ENCODE measurements at places on chromosomes 2 and 18.

- no peak for DNase-seq
Observed at GRCh38 chr2:176493226-176493825, 224.1 kb downstream of the MTX2 start.

GRCh38 chr18:59549503-59550173 is 147.6 kb downstream of the CCBE1 start:
- no peak for DNase-seq

DNA sequence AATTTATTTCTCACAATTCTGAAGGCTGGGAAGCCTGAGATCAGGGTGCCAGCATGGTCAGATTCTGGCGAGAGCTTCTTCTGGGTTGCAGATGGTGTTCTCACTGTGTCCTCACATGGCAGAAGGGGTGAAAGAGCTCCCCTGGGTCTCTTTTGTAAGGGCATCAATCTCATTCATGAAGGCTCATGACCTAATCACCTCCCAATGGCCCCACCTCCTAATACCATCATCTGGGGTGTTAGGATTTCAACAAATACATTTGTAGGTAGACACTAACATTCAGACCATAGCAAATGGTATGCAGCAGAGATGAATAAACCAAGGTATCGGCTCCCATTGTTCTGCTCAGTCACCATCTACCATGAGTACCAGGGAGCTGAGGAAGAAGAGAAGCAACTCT is 32.7 kb downstream of the YPEL5 start:
- no peak for DNase-seq

DNA sequence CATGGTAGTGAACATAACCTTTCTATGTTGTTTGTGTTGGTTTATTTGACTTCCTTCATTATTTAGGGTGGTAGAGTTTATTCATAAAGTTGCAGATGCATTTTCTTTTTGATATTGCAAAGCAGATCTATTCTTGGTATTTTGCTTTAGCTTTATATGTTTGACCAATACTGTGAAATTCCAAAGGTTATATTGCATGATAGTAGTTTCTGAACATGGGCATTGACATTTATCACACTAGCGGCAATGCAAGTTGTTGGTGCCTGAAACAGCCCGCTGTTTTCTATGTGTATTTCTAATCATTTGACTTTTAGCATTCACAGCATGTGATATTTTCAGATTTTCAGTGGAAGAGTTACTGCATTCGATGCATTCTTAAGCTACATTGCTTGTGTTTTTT is 87.2 kb downstream of the ASXL3 start:
- no peak for DNase-seq

DNA sequence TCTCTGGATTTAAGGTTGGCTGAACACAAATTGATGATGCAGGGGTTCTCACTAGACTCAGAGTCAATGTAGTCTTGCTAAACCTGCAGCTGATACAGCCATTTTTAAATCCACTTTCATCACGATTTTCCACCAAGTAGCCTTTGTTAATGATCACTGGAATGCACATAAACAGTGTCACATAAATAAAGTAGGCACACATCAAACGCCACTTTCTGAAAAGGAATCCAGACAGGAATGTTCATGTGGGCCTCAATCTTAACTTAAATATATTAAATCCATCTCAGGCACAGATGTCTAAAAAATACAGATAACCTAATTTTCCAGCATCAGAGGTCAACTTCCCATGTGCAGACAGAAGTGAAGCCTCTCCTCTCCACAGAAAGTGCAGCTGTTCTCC is 58.3 kb downstream of the LAMA1 start:
- no peak for DNase-seq

DNA sequence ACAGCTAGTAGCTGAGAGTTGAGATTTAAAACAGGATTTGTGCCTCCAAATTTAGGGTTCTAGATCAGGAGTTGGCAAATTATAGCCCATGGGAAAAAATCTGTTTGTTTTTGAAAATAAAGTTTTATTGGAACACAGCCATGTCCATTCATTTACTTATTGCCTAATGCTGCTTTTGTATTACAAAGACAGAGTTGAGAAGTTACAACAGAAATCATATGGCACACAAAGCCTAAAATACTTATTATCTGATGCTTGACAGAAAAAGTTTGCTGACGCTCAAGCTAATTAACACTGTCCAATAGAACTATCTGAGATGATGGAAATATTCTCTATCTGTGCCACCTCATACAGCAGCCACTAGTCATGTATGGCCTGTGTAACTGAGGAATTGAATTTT is 229.1 kb upstream of the RASGRP3 start:
- DNase-seq, result no peak

- DNase-seq, result no peak
Observed at GRCh38 chr2:171436307-171436706, 2.3 kb downstream of the DCAF17 start.

GRCh38 chr18:76593843-76594242 is 98.8 kb upstream of the ZNF516 start:
- no peak for DNase-seq

- no peak for DNase-seq
Observed at GRCh38 chr2:195122653-195123052, 534.4 kb upstream of the SLC39A10 start.

GRCh38 chr2:95029898-95030341 is 4.4 kb downstream of the MAL start:
- DNase-seq, result no peak

GRCh38 chr2:18506883-18507509 is 53.5 kb downstream of the RDH14 start:
- DNase-seq, result no peak

DNA sequence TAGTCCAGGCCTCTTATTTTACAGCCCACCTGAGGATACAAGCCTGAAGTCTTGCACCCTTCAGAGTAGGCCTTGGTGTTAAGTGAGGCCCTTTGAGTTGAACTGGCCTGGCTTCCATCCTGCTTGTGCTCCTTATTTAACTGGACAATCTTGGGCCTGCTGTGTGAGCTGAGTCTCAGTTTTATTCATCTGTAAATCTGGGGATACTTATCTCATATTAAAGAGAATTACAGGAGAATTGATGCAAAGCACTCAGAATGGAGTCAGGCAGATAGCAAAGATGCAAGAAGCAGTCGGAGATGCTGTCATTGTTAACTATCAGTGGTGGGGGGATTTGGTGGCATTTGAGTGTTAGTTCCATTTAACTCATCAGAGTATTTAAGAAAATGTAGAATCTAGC is 36.8 kb downstream of the MFSD6 start:
- no peak for DNase-seq

DNA sequence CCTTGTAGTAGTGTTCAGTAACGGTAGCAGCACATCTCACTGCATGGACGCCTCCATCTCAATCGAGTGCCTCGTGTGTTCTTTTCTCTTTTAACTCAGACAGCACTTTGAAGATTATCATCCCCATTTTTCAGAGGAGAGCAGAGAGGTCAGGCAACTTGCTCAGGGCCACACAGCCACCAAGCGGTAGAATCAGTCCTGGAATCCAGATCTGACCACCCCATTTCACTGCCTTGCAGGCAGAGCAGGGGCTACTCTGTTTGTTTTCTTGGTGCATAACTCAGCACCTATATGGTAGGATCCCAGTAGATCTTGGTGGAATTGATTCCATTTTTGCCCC is 129.5 kb downstream of the SMAD7 start:
- no peak for DNase-seq

DNA sequence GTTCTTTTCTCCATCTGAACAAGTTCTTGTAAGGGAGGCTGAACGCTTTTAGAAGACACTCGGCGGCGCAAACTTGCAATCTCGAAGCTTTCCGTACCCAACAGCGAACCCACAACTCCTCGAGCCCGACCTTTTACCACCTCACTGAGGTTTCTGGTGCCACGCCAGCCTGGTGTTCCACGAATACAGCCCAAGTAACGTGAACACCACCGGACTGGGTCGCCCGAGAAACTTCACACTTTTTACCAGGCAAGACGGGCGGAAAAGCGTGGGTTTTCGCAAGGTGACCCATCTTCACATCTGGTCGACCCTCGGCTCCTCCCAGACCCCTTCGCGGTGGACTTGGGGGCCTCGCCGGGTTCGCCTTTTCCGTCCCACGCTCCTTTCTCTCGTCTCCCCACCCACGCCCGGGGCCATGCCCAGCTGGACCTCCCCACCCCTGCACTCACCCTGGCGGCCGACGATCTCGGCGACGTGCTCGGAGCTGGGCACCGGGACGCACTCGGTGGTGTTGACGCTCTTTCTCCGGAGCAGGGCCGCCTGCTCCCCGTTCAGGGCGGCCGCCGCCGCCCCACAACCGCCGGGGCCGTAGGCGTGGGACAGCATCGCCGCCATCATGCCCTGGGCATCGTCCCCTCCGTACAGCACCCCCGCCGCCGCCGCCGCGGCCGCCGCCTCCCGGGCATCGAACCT is 1.2 kb downstream of the MEX3C start:
- no peak for DNase-seq

DNA sequence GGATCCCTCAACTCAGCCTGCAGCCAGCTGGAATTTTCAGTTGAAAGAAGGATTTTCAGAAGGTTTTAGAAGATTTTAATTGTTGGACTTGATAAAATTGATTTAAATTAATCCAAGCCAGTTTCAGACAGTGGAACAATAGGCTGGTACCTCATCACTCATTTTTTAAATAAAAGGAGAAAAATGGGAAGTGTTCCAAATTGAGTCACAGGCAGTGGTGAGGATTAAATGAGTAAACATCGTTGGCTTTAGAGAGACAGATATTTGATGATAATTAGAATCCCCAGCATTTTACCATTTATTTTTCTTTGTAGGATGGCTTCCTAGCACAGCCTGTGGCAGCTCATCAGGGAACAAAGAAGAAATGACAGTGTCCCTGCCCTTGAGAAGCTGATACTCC is 7.4 kb downstream of the CXCR4 start:
- DNase-seq, result no peak

- DNase-seq, result no peak
Observed at GRCh38 chr18:45251236-45251635, 364.0 kb upstream of the SLC14A2 start.

- DNase-seq, result no peak
Observed at GRCh38 chr2:27000995-27001394, 30.6 kb downstream of the MAPRE3 start.

GRCh38 chr2:159042115-159042850 is 73.8 kb downstream of the TANC1 start:
- no peak for DNase-seq

DNA sequence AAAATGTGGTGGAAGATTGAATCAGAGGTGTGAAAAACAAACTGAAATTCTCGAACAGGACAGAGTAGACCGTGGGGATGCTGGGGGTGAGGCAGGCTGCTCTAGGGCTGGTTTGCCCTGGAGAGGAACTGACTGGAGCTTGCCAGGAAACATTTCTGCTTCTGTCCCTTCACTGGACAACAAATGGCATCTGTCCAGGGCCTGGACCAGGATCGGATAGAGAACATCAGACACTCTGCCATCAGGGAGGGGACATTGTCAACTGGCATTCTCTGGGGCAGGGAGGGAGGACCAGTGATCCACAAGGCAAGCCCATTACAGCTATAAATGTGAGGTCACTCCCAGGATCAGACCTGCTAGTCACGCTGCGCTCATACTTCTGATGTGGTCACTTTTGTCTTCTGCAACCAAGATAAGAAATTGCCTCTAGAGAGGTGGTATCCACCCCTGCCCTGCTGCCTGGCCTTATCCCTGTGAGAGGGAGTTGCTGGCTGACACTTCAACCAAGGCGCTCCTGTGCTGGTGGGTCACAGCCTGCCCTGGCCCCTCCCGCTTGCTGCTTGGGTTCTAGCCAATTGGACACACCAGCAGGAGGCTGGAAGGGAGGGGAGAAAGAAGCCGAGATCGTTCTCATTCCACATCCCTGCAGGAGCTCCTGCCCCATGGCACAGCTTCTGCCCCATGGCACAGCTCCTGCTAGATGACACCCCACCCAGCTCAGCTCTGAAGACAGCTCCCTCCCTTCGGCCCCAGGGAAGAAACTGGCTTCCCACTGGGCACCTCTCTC is 8.7 kb downstream of the NPPC start:
- no peak for DNase-seq

- no peak for DNase-seq
Observed at GRCh38 chr2:149612122-149612521, 24.5 kb upstream of the MMADHC start.

DNA sequence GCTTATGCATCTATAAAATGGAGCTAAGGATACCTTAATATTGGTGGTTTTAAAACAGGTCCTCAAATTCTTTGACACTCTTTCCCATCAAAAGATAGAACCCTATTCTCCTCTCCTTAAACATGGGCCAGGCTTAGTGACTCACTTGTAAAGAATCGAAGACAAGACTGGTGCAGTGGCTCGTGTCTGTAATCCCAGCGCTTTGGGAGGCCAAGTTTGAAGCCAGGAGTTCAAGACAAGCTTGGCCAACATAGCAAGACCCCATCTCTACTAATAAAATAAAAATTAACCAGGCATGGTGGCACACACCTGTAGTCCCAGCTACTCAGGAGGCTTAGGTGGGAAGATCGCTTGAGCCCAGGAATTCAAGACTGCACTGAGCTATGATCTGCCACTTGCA is 44.5 kb downstream of the CYBRD1 start:
- no peak for DNase-seq

DNA sequence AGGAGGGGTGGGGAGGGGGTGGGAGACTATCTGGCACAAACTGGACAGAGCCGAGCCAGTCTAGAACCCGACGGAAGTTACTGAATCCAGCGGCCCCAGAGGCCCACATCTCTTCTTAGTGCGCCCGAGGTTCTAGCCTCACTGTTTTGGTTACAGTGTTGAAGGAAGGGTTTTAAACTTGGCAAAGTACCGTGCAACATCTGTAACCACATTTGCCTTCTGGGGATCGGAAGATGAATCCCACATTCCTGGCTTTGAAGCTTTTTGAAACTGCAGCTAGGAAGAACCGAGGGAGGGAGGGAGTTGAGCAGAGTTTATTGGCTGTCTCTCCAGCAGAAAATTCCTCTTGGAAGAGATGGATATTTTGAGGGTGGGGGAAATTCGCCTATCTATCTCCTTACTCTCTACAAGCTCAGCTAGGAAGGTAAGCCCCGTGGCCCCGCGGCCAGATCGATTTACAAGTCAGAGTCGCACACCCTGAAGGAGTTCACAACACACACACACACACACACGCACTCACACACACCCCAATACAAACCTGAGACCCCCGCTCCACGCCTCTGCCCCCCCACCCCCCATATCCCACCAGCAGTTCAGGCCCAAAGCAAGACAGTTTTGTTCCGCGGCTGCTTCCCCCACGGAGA is 1.0 kb downstream of the ACVR1 start:
- DNase-seq, result peak; percentile 91

DNA sequence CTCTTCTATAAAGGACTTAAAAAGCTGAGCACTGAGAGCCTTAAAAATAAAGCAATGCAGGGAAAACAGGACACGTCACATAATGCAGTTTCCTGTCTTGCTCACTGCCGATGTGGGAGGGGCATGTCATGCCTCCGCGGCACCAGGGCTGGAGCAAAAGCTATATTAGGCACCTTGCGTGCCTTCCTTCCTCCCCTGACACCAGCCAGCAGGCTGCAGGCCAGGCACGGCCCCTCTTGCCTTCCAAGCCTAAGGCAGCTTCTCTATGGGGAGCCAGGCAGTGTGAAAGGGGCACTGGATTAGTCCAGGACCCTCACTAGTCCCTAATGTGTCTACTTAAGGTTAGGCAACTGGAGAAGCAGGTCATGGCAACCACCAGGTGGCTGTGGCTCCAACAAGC is 26.3 kb downstream of the MRPL35 start:
- DNase-seq, result no peak

- DNase-seq, result no peak
Observed at GRCh38 chr2:61357681-61358080, 113.2 kb downstream of the USP34 start.

GRCh38 chr2:183866666-183867065 is 731.7 kb upstream of the ZNF804A start:
- DNase-seq, result no peak

All from HFF-Myc (cell line).